ENCODE measurements at places on chromosomes 16 and 17.

DNA sequence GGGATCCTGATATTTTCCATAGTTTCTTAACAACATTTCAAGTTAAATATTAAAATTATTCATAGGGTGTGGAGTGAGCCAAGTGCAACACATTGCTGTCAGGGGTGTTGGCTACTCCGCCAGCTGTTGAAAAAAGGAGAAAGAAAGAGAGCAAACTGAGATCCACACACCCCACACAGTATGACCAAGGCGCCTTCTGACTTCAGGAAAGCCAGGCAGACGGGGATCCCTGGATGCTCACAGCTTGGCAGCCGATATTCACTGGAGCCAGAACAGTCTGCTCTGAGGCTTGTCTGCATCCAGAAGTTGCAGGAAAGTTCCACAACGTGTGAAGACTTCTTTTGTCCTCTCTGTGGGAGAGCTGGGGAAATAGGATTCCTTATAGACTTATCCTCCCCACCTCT, 9.3 kb downstream of the CHD9NB start:
- no peak for DNase-seq

GRCh38 chr16:49588729-49589384, 215.3 kb downstream of the C16orf78 start:
- DNase-seq, result no peak

DNA sequence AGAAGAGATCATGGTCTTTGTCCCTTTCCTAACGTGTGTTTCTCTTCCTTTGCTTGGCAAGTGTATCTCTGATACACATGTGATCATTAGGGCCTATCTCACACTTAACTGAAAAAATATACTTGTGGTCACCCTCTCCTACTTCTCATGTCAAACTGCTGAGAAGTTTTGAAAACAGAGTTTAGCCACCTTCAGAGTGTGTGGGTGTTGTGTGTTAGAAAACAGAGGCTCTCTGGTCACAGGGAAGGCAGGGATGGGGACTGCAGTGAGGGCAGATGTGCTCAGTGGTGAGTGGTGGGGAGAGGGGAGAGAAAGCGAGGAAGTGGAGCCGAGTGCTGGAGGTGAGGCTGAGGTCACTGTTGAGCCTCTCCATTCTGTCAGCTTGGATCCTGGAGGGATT, 29.4 kb downstream of the GRB7 start:
- DNase-seq, result no peak

DNA sequence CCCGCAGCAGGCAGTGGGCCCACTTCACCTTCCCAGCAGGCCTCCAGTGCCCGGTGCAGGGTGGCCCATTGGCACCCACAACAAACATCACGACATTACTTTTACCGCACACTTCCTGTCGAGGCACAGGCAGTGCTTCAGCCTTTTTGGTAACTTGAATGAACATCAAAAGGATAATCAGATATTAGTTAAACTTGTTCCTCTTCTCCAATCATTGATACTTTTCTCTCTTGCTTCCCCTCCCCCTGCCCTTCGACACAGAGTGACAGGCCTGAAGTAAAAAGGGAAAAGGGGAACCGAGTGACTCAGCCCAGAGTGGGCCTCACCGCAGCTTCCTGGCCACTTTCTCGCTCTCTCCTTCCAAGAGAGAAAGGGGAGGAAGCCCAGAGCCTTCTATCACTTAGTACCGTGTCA, 507.0 kb downstream of the MAF start:
- no peak for DNase-seq

DNA sequence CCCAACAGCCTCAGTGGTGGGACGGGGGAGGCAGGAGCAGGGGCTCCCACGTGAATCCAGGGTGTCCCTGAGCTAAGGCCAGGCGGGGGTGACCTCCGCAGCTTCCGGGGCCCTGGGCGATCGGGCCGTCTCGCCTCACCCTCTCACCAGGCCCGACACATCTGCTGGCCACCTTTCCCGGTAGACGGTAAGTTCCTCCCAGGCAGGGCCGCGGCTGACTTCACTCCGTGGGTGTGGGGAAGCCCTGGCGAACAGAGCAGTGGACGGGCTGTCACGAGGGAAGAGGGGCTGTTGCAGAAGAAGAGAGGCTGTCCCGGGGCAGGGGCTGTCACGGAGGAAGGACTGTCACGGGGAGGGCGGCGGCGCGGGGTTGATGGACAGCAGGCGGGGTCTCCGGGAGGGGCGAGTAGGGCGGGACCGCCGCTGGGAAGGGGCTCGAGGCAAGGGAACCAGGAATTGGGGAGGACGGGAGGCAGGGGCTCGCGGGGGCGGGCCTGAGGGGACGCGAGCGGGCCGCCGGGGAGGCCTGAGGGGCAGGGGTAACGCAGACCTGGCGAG, 498 bp downstream of the PKMYT1 start:
- no peak for DNase-seq
